Mesothelial cell of epicardium (in vitro differentiated cells): ENCODE measurements at places on chromosomes 11 and 22. TPM values are rescaled to one million over a fixed set of nuclear protein-coding genes. Genes with fewer than 3 reads are reported as not detected.

DNA sequence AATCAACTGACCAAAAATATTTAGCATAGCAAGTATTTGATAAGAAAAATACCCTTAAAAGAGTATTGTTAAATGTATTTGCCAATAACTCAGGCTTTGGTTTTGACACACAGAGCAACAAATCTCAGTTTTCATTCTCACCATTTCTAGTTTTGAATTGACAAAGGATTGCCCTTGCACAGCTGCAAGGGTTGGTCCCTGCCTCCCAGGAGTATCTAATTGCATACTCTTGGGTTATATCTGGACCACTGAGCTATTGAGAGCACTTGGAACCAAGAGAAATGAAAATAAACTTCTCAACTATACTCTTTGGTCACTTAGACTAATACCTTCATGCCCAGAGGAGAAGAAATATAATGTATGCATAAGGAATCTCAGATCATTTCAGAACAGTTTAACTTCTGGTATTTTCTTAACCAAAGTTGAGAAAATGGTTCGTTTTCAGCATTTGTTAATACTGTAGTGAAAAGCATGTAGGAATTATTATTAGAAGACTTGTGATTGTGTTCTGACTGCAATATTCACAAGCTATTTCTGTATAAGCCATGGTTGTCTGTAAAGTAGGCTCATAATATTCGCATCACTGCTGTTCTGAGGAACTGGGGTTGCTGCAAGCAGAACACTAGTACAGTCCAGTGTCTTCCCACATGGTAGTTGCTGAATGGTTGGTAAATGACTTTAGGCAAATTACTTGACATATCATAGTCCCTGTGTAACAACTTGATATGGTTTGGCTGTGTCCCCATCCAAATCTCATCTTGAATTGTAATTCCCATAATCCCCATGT is 7.9 kb downstream of the C2CD3 start:
- H3K4me1 ChIP-seq = peaks cover 2% of the 10 kb centered on the region
- H3K27me3 ChIP-seq = no peaks in the 10 kb centered on the region
- no peak for DNase-seq

DNA sequence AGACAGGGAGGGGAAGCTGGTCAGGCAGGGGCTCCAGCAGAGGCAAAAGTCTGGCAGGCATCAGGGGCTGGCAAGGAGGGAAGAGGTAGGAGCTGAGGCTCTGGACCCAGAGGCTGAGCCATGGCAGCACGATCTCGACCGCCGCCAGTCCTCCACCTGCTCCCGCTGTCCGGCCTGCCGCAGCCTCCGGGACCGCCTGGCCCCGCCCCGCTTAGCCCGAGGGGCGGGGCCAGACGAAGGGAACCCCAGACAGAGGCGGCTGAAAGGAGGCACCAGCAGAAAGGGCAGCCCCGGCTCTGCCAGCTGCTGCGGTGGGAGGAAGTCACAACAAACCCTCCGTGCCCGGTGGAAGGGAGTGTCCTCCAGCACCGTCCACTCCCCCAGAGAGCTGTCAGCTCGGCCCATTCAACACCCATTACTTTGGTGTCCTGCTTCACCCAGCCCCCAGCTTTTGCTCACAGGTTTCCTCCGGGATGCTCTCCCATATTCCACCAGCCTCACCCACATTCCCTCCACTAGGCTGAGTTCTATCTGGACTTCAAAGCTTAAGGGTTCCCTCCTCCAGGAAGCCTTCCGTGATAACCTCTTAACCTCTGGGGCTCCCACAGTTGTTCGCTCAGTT is at the start of gene MFNG:
Gene MFNG (minus strand): TSS at position 161 of the 622 bp plus-strand sequence. CDS start 207 bp downstream, outside the sequence.
- no peak for DNase-seq
- H3K4me1 ChIP-seq = peaks cover 16% of the 10 kb centered on the region
- no peak within 1 kb of the TSS for H3K27ac ChIP-seq
- H3K4me3 ChIP-seq = no peak within 1 kb of the TSS
- peaks cover 3% of the 10 kb centered on the region for H3K27me3 ChIP-seq

The DUSP18 gene
- 5.8 to 6.7 TPM (median 6.2 TPM) in 3 replicates for total RNA-seq

DNA sequence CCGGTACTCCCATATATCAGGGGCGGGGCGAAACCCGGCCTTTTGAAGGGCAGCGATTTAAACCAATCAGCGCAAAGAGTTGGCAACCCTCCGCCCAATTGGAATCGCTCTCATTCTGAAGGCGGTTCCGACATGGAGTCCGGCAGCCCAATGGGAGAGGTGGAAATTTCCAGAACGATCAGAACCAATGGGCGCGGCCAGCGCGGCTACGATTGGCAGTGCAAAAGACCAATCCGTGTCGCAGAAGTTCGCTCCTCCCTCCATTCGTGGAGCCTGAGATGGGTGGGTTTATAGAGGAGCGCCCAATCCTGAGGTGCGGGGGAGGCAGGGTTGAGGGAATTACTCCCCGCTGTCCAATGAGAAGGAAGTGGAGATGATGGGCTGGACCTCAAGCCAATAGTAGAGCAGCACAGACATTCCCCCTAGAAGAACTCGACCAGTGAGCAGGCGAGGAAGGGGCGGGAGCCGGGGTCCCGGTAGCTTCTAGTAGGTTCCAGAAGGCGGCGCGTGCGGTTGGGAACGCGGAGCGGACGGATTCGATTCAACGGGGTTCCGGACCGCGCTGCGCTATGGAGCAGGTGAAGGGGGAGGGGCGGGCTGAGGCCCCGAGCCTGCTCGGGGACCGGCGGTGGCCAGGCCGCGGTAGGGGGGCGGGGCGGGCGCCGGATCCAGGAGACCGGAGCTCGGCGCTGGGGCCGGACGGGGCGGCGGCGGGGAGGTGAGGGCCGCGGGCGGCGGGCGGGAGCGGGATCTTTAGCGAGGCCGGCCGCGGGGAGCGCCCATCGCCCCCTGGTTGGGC is at the start of gene STIP1:
Gene STIP1 (plus strand): TSS at position 479 of the 799 bp plus-strand sequence. CDS start 91 bp downstream, at position 570.
- peaks cover 25% of the 10 kb centered on the region for H3K4me1 ChIP-seq
- H3K27me3 ChIP-seq = no peaks in the 10 kb centered on the region
- DNase-seq = peak; percentile 98
- H3K4me3 ChIP-seq = peak within 1 kb of the TSS; percentile 96
- peaks cover 3% of the 10 kb centered on the region for H3K36me3 ChIP-seq

The FXYD6 gene
- total RNA-seq = 114 to 125 TPM (median 116 TPM) in 3 replicates

DNA sequence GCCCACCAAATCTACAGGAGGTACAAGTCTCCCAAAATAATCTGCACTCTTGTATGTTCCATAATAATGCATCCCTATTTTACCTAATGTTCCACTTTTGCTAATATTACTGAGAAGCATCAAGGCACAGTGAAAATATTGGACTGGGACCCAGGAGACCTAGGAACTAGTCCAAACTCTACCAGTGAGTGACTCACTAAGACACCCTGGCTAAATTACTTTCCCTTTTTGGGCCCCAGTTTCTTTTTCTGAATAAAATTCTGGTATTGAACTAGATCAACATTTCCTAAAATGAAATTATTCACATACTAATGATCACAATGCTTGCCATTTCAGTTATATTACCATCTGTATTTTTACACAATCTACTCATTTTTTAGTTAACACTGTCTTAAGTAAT is 19.6 kb downstream of the THAP12 start:
- H3K36me3 ChIP-seq = peaks cover 32% of the 10 kb centered on the region
- no peak overlapping the region for H3K27ac ChIP-seq
- no peak for DNase-seq
- peaks cover 3% of the 10 kb centered on the region for H3K4me1 ChIP-seq

DNA sequence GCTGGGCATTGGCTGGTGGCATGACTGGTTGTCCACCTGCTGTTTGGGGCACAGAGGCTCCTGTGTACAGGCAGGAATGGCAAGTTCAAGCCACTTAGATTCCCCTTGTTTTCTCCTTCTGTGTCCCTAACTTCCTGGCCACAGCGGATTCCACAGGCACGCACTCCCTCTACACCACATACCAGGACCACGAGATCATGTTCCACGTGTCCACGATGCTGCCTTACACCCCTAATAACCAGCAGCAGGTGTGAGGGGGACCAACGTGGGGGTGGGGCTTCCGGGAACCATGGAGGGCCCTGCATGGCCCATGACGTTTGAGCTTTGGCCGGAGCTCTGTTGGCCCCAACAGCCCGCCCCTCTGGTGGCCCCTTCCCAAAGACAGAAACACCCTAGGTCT is 7.8 kb downstream of the SIPA1 start:
- H3K27me3 ChIP-seq = peaks cover 3% of the 10 kb centered on the region
- peak overlapping the region; percentile 10 for H3K4me3 ChIP-seq
- DNase-seq = no peak
- peak overlapping the region; percentile 84 for H3K27ac ChIP-seq
